ENCODE measurements at places on chromosomes 13 and 19.

DNA sequence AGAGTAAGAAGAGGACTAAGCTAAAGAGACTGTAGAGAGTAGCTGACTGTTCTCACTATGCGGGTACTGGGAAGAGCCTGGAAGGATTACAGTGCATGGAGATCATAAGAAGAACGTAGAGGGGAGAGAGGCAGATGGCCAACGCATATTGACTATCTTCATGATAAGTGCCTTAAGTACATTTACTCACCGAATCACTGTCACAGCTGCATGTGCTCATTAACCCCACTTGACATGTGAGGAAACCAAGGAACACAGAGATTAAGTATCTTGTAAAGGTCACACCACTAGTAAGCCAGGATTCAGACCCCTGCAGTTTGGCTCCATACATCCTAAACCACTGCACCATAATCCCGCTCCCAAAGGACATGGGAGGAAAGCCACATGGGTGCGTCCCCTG is 34.1 kb downstream of the SMAD9 start:
- no peak for DNase-seq

- no peak for DNase-seq
These were observed 85.9 kb downstream of the TSHZ3 start for GRCh38 chr19:31263328-31263727.

- no peak for DNase-seq
These were observed 68.6 kb downstream of the ERCC5 start for GRCh38 chr13:102914339-102914930.

GRCh38 chr19:48553676-48554384 is 1.9 kb downstream of the SULT2B1 start:
- DNase-seq, result no peak

DNA sequence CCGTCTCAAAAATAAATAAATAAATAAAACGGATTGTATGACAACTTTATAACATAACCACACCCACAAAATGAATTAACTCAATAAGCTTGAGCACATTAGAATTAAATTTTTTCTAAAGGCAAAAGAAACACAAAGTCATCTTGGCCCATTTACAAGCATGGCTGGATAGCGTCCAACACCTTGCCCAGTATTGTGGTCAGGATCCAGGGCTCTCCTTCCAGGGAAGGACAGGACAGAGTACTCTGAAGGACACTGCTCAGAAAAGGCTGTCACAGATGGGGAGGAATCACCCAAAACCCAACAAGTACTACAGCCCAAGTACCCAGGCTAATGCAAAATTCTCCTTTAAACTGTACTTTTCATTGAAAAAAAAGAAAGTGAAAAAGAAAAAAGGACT is 27.1 kb downstream of the SUGP2 start:
- no peak for DNase-seq

GRCh38 chr19:28509079-28509895 is 703.7 kb downstream of the UQCRFS1 start:
- DNase-seq, result no peak

- DNase-seq, result no peak
These were observed 167.1 kb upstream of the MAB21L1 start for GRCh38 chr13:35643625-35644024.

DNA sequence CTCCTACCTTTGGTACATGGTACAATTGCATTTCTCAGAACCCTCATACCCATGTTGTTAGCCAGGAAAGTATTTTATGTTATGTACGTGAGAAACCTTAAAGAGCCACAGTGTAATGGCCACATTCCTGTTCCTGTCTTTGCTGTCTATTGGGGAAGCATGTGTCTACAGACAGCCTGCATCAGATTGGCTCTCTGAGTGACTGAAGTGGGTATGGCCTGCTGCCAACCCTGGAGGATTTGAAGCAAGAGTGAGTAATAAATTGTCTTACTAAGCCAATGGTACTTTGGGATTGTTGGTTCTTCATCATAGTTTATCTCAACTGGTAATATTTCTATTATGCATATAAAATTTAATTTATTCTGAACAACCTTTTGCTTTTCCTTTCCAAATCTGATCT is 574.1 kb downstream of the LMO7 start:
- DNase-seq, result no peak

GRCh38 chr19:23075031-23075733 is 41.6 kb upstream of the ZNF730 start:
- DNase-seq, result no peak

DNA sequence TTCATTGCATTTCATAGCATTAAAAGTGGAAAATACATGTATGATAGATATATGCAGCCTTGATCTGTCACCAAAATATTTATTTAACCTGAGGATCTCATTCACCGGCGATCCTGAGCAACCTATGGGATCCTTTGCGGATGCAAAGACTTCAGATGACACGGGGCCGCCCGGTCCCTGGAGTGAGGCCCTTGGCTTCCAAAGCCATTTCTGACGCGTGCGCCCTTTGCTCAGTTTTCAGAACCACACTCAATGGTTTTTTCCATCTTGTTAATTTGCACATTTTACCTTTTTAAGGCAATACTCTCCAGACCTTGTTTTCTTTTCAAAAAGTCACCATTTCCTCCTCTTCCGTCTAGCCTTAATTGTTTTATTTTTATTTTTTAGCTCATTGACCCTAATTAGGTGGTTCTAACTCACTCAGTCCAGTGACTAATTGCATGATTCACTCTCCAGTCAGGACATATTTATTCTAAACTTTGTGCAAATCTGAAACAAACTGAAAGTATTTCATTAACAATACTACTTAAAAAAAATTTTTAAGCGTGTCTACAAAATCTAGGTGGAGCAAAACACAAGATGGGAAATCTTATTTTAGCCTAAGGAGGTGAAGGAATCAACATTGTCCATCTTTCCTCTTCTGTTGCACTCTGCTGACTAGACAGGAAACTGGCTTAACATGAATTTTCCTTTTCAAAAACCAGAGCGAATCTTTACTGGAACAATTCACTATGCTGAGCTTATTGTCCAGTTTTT is 47.9 kb downstream of the COL4A1 start:
- no peak for DNase-seq

- no peak for DNase-seq
These were observed 20.1 kb upstream of the RAB20 start for GRCh38 chr13:110581506-110582185.

- DNase-seq, result no peak
These were observed 139.3 kb downstream of the ENOX1 start for GRCh38 chr13:43647471-43647870.

- no peak for DNase-seq
These were observed 871 bp upstream of the CCER2 start for GRCh38 chr19:38912600-38913514.

DNA sequence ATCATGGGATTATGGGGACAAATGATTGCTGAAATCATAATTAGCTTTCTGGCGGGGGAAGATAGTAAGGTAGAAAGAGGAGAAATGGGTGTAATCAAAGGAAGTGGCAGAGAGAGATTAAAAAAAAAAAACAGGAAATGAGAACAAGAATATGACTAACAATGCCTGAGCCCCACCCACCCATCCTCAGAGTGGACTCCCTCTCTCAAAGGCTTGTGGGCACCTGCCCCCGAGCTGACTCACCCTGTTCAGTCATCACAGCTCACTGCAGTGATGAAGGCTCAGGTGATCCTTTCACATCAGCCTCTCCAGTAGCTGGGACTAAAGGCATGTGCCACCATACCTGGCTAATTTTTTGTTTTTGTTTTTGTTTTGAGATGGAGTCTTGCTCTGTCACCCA is 26.4 kb upstream of the TPT1 start:
- peak; percentile 85 for DNase-seq

- no peak for DNase-seq
These were observed 33.9 kb upstream of the MIR17HG start for GRCh38 chr13:91313581-91313980.

- no peak for DNase-seq
These were observed 18.7 kb downstream of the CAPS start for GRCh38 chr19:5932609-5933262.

DNA sequence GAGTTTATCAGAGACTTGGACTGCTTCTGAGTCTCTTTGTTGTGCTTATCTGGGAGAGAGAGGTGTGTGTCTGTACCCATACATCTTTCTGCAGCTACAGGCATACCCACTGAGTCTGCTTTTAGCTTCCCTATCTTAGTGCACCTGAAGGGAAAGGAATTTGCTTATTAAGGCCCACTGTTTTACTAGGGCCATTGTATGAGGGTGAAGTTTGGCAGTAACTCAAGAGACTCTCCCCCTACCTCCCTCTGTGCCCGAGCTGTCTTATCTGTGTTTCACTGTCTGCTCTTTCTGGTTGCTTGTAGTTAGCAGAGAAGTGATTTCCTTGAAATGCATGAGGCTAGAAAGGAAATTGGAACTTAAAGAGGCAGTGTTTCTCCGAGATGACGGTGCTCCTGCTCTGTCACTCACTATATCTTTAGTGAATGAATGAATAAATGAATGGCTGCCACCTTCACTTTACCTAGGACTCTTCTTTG is 678 bp upstream of the CD33 start:
- no peak for DNase-seq

GRCh38 chr13:94704377-94705080 is 7.8 kb downstream of the SOX21 start:
- no peak for DNase-seq

DNA sequence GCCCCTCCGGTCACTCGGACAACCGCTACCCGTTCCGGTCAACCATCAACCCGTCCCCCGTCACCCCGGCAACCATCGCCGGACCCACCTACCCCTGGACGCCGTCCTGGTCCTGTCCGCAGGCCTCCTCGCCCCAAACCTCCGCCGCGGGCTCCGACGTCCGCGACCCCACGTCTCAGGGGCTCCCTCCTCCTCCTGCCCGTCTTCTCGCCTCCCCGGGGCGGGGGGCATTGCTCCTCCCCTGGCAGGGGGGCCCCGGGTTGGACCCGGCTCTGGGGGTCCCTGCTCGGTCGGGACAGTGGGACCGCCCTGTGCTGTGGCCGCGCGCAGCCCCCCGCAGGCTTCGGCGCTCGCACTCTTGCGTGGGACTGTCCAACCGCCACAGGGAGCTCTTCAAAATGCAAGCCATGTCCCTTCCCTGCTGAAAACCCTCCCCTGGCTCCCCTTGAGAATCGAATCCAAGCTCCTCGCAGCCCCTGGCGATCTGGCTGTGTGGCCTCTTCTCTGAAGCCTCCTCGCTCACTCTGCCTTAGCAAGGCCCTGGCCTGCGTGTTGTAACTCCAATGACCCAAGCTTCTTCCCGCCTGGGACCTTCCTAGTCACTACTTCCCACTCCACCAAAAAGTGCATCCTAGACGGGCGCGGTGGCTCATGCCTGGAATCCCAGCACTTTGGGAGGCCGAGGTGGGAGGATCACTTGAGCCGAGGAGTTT is 8.4 kb downstream of the EPHX3 start:
- no peak for DNase-seq

- DNase-seq, result no peak
These were observed 12.1 kb upstream of the SCEL start for GRCh38 chr13:77523386-77523785.

GRCh38 chr13:99007414-99007986 is 29.6 kb upstream of the DOCK9 start:
- no peak for DNase-seq

DNA sequence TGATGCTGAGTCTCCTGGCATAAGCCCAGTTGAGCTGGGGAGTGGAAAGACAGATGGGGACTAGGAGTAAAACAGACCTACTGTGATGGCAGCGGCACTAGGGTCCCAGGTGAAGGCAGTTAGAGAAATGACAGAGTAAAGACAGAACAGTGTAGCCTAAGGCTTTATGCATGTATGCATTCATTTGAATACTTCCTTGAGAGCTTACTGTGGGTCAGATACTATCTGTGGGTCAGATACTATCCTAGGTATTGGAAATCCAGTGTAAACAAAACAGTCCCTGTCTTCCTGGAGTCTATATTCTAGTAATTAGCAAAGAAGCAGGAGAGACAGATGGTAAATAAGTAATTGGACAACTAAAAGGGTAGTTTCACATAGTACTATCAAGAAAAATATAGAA is 73.7 kb upstream of the LRCH1 start:
- DNase-seq, result no peak

DNA sequence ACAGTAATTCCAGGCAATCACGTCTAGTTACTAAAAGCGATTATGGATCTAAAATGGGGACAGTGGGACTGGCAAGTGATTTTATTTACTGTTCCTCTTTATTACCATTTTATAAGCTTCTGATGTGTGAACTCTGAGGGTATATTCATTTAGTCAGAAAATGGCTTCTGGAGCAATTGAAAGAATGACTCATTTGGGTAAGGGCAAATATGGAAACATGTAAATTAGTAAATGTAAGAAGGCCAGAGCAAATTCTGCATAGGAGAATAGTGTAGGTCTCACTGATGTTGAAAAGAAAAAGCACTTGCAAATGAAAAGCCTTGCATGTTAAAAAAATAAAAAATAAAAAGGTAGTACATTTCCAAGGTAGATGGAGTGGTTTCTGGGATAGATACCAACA is 262.2 kb downstream of the KLF5 start:
- no peak for DNase-seq

- no peak for DNase-seq
These were observed 209.3 kb downstream of the LACC1 start for GRCh38 chr13:44088991-44089413.

GRCh38 chr13:106625578-106625977 is 57.6 kb upstream of the ARGLU1 start:
- no peak for DNase-seq

DNA sequence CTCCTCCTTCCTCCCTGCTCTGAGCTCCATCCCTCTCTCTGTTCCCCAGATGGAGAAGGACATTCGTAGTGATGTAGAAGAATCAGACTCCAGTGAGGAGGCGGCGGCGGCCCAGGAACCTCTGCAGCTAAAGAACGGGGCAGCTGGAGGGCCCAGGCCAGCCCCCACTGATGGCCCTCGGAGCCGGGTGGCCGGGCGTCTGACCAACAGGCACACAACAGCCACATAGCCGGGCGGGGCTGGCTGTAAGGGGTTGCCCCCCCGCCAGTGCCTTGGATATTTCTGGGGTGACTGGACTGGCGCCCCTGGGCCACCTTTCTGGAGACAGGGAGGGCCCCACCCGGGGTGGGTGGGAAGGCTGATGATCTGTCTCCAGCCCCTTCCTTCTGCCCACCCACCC is 46.3 kb downstream of the CD320 start:
- no peak for DNase-seq

DNA sequence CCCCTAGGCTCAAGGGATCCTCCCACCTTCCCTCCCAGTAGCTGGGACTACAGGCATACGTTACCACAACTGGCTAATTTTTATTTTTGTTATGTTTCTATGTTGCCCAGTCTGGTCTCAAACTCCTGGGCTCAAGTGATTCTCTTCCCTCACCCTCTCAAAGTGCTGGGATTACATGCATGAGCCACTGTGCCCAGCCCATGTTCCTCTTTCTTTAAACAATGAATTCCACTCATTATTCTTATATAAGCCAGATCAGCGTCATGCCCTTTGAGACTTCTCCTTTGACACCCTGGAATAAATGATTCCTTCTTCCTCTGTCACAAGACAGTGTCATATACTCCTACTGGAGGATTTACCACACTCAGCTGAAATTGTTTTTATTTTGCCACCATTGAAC is 519.9 kb upstream of the SPRY2 start:
- no peak for DNase-seq

- DNase-seq, result no peak
These were observed 2.9 kb downstream of the RPS11 start for GRCh38 chr19:49499030-49499670.

All from stimulated activated CD8-positive, alpha-beta memory T cell treated with anti-CD3 and anti-CD28 coated beads, Interleukin-2, amount 100 ng/mL, for 48 hours (primary cell).